Left lung (tissue), 14 donors: ENCODE measurements at places on chromosomes 5 and 9. TPM values are rescaled to one million over a fixed set of nuclear protein-coding genes. Genes with fewer than 3 reads are reported as not detected.
A peak's percentile ranks its signal among the peaks of the same experiment; 100 is the strongest.

The UBE2QL1 gene
- polyA plus RNA-seq, result 0.32 TPM

DNA sequence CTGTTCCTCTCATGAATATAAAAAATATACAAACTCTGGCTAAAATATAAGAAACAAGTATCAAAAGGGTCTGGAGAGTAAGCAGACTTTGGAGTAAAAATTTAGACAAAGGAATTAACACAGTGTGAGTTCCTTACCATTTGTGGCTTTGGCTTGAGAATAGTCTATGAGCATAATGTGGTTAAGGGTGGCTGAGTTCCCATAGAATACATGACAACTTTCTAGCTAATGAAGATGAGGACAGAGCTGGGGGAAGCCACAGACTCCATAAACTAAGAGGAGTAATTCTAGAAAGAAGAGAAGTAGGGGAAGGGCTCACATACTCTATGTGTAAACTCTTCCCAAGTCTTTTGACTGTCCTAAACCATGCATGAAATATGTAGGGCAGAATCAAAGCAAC lies 79.4 kb downstream of the CAAP1 start:
- no peak for DNase-seq

DNA sequence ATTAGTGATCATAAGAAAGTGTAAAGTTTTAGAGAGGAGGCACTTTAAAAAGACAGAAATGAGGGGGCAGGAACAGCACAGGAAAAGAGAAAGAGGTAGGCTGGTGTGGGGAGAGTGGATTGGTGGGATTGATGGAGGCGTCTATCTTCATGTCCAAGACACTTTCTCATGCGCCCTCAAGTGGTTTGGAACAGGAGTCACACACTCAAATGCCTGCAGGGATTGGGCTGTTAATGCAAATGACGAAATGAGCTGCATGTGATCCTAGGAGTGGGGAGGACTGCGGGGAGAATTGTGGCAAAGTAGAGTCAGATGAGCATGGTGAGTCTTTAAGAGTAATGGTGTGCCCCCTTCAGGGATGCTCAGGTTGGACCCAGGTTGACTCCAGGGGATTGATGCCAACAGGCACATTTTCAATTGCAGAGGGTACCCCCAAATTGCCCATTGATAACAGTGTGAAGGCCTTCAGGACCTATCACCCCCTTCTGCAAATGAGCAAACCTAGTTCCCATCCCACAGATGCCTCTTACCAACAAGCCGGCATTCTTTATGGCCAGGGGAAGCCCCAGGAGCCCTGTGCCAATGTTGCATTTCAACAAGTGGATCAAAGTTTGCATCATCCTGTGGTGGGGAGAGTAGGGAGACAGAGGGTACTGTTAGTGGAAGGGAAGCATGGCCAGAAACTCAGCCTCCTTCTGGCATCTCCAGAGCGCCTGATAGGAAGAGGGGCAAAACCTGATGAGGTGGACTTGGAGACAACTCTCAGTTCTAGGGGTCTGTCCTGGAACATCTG lies 5.3 kb downstream of the SLC36A3 start:
- DNase-seq, result peak; percentile 16

DNA sequence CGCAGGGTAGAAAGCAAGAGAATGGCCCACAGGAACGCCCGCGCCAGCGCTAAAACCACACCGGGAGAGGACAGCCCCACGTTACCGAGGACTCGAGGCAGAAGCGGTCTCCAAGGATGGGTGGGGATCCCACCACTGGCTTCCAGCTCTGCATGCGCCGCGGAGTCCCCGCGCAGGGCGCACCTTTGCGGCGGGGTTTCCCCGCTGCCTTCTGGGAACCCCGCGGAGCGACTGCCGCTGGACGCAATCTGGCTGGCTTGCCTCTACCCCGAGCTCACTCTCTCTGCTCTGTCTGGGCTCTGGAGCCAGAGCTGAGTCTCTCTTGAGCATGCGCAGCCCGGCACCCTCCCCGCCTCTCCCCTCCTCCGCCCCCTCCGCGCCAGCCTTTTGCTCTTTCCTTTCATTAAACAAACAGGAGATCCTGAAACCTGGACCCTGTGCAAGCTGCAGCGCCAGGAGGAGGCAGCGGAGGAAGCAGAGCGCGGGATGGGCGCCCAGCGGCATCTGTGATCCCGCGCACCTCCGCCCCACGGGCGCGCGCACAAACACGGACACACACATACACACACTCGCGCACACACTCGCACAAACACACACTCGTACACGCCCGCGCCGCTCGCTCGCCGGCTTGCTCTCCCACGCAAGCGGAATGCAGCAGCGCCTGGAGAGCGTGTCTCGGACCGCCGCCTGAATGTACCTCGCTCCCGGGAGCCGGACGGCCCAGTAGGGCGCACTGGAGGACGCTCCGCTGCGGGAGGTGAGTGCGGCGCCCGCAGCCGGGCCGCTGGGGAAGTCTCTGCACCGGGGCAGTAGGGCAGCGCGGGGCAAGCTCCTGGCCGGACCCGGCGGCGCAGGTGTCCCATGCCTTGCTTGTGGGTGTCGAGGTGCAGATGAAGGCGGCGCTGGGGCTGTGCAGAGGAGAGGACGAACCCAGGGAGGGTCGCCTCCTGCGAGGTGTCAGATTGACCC lies at the start of gene PLPPR1:
Gene PLPPR1 (plus strand): TSS at position 382 of the 969 bp plus-strand sequence.
- DNase-seq, result peak; percentile 27

The RGS7BP gene
- 17.1 TPM for polyA plus RNA-seq

- DNase-seq, result no peak
Measured at GRCh38 chr9:93974151-93974550, 19.0 kb upstream of the BARX1 start.

GRCh38 chr5:50663636-50664035 lies 2.8 kb upstream of the PARP8 start:
- peak; percentile 30 for DNase-seq

DNA sequence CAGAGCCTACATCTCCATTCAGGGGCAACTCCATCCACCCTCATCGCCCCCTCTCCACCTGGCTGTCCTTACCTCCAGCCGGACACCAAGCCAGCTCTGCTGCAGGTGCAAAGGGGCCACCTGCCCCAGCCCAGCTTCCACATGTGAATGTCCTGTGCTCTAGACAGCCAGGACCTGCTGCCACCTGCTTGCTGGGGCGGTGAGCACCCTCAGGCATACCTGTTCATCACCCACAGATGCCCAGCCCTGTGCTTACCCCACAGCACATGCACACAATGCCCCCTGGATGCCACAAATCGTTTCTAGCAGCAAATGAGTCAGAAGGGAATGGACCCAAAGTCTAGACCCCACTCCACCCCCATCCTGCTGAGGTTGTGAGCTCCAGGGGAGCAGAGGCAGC lies 13.3 kb upstream of the NKD2 start:
- DNase-seq, result no peak

GRCh38 chr5:156715287-156715686 lies 134.8 kb upstream of the PPP1R2B start:
- no peak for DNase-seq

DNA sequence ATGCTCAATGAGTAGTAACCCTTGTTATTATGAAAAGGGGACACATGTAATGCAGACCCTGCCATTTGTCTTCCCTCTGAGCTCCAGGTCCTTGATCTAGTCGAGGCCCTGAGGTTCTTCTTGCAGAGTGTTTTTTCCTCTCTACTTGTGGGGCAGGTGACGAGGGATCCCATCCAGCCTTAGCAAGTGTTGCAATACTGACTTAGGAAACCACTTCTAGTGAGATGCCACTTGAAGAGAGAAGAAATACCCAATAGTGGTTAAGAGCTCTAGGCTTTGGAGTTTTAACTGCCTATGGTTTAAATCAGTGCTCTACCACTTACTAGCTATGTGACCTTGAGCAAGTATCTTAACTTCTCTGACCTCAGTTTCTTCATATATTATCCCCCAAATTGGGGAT lies 10.2 kb downstream of the PPARGC1B start:
- peak; percentile 57 for DNase-seq

The CDKN2B gene
- polyA plus RNA-seq, result 0.06 TPM

DNA sequence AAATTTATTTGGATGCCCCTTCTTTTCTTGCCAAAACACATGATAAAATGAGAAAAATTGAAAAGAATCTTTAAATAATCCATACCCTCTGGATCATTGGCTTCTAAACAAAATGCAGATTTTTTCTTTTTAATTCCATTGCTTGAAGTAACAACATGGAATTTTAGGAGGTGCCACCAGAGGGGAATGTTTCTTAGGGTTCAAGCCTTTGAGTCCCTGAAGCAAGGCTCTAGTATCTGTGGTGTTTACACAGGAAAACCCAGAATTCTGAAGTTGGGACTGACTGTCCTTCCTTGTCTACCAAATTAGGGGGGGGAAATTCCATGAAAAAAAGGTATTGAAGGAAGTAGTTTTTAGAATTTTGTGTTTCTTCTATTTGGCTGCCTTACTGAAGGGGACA lies 69.4 kb downstream of the LMNB1 start:
- no peak for DNase-seq

- no peak for DNase-seq
Measured at GRCh38 chr5:78221964-78222451, 72.5 kb downstream of the AP3B1 start.

The DDX4 gene
- polyA plus RNA-seq, result 0.11 TPM

The HAPLN1 gene
- polyA plus RNA-seq, result 3.3 TPM

DNA sequence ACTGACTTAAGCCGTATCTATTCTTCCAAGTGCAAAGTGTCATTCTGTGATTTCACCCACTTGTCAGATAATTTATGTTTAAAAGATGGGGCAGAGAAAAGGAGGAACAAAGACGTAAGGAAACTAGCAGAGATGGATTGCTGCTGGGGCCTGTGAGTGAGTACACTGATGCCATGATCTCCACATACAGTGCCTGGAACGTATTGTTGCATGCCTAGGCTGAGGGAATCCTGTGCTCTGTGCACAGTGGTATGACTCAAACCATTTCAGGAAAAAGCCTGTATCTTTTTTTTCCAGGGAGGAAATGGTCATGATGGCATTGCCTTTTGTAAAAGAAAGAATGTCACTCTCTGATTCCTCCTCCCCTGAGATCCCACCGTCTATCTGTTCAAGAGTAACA lies 359.5 kb upstream of the ADAMTS16 start:
- no peak for DNase-seq

The WNT8A gene
- polyA plus RNA-seq, result not detected

DNA sequence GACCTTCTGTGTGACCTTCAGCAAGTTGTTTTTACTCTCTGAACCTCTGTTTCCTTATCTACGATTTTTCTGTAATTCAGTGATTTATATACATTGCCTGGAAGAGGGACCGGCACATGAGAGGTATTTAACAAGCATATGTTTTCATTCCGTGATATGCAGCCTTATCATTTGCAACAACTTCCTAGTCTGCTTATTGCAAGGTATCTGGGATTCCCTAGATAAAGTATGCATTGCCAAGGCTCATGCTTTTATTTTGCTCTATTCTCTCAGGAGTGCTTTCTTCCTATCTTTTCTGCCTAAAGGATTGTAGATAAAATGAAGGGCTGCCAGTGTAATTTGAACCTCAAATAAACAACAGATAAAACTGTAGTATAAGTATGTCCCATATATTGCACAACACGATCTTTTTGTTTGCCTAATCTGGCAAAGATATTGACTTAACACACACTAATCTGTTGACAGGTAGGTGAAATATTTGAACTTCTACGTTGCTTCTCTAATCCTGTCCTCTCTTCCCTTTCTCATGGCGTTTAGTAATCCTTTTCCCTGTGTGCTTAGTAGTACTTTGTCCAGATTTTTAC lies 377.2 kb upstream of the TNC start:
- no peak for DNase-seq

The ACER2 gene
- polyA plus RNA-seq, result 3.4 TPM

DNA sequence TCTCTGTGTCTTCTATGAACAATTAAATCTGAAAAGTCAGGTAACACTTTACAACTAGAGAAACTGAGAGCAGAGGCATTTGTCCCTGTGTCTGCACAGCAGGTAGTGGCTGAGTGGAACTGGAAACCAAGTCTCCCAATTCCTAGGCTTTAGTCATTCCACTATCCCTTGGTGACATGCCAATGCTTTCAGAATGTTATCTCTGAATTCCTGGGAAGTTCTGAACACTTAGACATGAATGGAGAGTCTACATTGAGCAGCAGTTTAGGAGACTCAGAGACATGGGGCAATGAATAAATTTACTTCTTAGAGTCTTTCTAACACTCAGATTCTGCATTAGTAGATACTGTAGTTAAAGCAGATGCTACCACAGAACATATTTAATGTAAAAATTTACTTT lies 94.8 kb upstream of the APC start:
- DNase-seq, result no peak

The TCF7 gene
- 17.3 TPM for polyA plus RNA-seq

DNA sequence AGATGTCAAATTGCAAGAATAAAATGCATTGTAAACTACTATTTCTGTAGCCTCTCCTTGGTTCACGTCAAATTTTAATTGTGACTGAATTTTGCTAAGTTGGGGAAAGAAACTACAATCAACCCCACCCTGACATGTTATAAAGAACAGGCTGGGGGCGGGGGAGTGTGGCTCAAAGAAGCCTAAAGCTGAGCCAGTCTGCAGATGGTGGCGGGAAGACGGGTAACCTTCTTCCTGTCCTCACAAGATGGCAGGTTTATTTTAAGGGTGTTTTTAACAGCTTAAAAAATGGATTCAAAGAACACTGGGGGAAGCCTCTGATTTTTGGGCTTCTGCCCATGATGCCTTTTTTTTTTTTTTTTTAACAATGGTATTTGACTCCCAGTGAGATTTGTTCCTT lies 68.5 kb upstream of the MELK start:
- no peak for DNase-seq

DNA sequence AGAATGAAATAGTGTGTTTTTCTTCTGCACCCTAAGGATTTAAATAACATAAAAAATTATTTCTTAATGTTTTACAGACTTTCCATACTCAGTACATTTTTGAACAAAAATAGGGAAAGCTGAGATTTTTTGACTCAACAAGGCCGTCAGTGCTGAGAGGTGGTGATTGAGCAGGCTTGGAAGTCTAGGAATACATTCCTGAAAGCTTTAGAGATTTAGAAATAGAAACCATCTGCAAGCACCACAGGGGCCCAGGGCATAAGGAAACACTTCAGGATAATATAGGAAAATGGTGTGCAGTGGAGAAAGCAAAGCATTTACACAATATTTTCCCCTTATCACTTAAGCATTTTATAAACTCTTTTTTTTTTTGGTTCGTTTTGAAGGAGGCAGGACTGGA lies 5.2 kb downstream of the BASP1 start:
- DNase-seq, result no peak
